ENCODE measurements at places on chromosomes 3 and 15.

- DNase-seq, result peak; percentile 15
Measured at GRCh38 chr3:133494469-133494868, 79.0 kb upstream of the CDV3 start.

DNA sequence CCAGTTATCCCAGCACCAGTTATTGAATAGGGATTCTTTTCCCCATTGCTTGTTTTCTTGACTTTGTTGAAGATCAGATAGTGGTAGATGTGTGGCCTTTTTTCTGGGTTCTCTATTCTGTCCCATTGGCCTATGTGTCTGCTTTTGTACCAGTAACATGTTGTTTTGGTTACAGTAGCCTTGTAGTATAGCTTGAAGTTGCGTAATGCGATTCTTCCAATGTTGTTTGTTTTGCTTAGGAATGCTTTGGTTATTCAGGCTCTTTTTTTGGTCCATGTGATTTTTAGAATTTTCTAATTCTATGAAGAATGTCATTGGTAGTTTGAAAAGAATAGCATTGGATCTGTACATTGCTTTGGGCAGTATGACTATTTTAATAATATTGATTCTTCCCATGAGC is 94.3 kb upstream of the CHMP2B start:
- DNase-seq, result no peak

DNA sequence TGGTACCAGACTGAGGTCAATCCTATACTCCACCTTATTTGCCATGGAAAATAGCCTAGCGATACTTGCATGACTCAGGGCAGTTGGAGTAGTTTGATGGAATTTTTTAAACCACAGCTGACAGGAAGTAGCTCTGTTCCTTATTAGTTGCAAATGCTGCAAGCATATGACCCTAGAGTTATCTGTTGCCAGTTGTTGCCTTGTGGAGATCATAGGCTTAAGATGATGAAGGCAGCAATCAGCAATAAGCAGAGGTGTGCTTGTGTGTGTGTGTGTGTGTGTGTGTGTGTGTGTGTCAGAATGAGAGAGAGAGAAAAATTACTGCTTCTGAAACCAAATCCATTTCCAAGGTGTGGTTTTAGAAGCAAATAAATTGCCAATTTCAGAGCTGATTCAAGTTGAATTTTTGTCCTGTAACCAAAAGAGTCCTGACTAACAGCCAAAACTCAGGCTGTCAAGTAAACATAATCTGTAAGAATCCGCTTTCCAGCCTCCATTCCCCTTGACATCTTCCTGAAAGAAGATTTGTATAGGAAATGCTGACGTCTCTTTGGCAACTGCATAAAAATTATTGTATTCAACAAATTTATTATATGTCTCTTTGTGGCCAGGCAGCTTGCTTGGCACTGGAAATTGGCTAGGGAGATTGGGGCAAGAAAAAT is 141.2 kb downstream of the SERPINI1 start:
- DNase-seq, result no peak

DNA sequence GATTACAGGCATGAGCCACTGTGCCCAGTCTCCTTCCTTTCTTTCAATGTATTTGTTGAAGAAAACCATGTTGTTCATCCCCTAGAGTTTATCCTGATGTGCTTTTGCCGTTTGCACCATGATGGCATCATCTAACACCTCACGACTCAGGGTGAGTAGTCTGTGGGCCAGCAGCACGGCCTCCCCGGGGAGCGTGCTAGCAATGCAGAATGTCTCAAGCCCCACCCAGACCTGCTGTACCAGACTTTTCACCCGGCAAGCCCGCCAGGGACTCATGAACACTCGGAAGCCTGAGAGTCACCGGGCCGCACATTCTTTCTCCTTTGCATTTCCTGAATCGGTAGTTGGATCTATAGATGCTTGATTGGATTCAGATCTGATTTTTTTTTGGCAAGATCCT is 64.6 kb downstream of the RPN1 start:
- DNase-seq, result no peak

- no peak for DNase-seq
Measured at GRCh38 chr15:71435552-71435951, 320.3 kb downstream of the THSD4 start.

- no peak for DNase-seq
Measured at GRCh38 chr15:31499953-31500765, 173.5 kb downstream of the KLF13 start.

DNA sequence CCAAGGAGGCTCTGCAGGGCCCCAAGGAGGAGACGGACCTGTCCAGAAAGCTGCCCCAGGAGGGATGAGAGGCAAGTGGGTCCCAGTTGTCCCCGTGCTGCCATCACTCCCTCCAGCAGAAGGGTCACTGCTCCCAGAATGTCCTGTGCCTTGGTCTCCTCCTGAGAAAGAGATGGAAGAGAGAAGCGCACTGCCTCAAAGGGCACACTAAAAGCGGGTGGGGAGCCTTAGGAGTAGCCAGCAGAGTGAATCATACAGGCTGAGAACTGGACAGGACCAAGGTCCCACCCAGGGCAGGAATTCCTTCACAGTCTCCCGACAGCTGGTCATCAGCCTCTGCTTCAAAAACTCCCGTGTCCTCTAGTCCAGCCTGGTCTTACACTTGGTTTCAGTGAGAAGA is 4.6 kb downstream of the THPO start:
- no peak for DNase-seq

DNA sequence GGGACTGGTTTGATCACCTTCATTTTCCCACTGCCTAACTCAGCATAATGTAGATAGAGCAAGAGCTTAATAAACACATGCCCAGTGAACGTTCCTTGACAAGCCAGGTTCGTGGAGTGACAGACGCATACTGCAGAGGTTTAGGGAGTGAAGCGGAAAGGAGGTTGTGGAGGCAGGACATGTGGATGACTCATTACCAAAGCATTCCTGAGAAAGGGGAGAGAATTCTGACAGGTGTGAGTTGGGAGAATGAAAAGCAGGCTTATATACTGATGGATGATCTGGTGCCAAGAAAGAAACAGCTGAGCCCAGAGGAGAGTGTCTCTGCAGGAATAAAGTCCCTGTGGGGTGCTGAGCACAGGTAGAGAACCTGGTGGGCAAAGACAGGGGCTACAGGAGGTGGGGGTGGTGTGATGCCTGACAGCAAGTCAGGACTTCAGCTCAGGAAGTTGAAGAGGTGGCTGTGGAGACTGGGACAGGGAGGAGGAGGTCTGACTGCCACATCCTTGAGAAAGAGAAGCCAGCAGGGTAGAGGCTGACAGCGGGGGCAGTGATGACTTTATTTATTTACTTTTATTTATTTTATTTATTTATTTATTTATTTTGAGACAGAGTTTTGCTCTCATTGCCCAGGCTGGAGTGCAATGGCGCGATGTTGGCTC is 2.4 kb upstream of the RPL29 start:
- DNase-seq, result no peak

DNA sequence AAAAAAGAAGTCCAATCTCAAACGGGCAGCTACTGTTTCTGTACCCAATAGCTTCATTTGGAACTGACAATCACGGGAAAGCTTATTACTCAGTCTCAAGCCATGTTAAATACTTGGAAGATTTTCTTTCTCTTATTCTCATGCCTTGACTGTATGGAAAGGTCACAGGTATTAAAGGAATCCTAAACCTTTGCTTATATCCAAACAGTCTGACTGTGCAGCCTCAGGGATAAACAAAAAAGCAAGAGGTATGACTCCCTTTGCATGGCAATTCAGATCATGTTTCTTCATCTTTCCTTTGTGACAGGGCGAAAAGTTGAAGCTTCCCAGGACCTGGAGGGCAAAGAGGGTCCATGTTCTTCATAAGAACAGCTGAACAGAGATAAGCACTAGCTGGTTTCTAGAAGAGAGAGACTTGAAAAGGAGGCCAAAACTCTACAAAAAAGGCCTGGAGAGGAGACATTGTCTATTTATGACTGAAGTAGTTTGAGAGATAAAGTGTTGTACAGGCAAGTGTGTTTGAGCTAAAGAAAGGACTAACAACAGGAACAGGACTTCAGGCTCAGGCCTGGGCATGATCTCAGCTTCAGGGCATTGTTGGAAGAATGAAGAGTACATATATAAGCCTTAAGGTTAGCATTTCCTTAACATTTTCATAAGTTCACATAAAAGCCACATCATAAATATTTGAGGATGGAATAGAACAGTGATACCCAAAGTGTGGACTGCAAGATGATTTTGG is 231.0 kb upstream of the THRB start:
- DNase-seq, result no peak

DNA sequence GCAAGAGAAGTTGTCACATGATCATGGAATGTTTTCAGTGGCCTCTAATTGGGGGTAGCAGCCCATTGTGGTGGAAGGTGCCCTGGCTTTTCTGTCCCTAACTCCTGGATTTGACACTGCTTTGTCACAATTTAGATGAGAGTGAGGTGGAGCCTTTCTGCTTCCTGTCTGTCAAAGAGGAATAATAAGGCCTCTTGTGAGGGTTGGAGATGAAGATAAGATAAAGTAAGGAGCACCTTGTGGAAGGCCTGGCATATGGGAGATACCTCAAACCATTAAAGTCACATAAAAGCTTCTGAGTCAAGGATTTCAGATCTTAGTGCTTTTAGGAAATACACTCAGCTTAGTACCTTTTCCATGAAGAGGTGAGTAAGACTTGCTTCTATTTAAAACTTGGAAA is 172.6 kb upstream of the FAM3D start:
- DNase-seq, result no peak

- DNase-seq, result no peak
Measured at GRCh38 chr3:146747051-146747450, 141.9 kb upstream of the PLSCR5 start.

- no peak for DNase-seq
Measured at GRCh38 chr15:45863881-45864580, 229.2 kb downstream of the SQOR start.

GRCh38 chr3:148845756-148846395 is 18.3 kb downstream of the CPB1 start:
- peak; percentile 45 for DNase-seq

DNA sequence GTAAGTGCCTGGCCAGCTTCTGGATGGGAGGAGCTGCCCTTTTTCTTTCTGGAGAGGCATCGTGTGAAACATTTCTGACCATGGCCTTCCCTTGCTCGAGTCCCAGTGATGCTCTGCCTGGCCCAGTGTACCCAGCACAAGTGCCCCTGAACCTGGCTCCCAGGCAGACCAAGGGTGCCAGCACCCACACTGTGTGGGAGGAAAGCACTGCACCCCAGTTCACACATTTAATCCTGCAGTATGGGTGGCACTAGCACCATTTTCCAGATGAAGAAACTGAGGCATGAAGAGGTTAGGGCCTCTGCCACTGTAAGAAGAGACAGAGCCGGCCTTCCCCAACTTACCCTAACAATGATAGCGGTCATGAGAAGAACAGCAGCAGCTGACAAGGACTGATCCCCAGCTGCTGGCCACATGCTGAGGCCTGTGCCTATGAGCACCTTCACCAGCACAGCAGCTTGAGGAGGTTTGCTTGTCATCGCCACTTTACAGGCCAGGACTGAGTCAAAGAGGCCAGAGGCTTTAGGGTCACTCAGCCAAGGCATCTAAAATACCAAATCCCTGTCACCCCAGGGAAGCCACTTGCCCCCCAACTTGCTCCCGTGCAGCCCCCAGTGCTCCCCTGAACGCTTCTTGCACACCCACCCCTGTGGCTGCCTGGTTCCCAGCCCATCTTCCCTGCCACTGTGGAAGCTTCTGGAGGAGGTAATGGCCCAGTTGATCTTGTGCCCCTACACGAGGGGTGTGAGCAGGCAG is 15.0 kb downstream of the PRR23E start:
- DNase-seq, result no peak

DNA sequence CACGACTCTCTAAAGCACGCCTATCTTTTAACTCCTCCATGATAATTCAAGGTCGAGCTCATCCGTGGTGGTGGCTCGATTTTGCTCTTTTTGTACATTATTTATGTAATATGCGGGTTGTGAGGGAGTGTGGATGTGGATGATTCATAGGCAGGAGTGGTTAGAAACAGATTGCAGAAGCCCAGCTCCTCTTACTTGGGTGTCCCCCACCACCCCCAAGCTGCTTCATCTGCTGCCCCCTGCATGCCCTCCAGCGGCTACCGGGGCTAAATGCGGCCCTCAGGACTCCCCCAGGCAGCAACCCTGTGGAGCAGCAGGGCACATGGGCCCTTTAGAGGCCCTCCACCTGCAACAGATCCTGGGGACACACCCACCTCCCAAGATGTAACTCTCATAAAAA is 111.5 kb upstream of the SELENOK start:
- DNase-seq, result no peak

GRCh38 chr3:11236588-11237461 is 35.4 kb upstream of the ATG7 start:
- peak; percentile 14 for DNase-seq

DNA sequence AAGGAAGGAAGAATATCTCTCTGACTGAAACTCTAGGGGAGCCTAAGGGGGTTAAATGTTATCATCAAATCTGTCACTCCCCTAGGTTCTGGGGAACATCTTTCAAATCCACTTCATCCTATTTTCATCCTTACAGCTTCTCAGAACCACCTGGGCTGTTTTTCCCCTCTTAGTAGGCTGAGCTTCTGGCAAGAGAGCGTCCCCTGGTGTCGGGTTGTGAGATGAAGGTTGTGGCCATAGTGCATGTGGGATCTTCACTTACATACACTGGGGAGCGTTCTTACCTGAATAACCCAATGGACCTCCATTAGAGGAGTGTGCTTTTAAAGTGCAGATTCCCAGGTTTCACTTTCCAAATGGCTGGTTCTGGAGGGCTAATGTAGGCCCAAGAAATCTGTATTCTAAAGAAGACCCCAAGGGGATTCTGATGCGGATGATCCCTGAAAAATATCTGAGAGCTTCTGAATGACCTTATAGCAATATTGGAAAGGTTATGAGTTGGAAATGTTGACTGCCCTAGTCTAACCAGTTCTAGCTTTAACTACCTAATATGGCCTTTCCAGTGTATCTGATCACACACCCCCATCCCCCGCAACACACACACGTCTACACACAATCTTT is 663.7 kb downstream of the AGBL1 start:
- peak; percentile 10 for DNase-seq

GRCh38 chr3:100496711-100497261 is 4.4 kb downstream of the TMEM45A start:
- DNase-seq, result no peak

- no peak for DNase-seq
Measured at GRCh38 chr15:29681166-29681845, 141.0 kb downstream of the TJP1 start.
